ENCODE measurements at places on chromosomes 2 and 18. TPM values are rescaled to one million over a fixed set of nuclear protein-coding genes. Genes with fewer than 3 reads are reported as not detected.

DNA sequence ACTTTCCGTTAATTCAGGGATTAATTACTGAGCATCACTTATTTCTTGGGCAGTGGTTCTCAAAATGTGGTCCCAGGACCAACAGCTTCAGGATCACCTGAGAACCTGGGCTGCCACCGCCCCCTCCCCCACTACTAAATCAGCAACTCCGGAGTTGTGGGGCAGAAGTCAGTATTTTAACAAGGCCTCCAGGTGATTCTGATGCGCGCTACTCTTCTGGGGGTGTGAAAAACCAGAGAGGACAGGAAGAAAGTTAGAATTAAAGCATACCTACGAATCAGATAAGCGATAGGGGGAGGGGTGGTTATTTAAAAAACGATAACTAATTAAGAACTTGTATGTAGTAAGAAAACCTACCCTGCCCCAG lies 319 bp downstream of the ZSCAN30 start:
- no peak for DNase-seq

- DNase-seq = no peak
These were observed 95.0 kb downstream of the TMEFF2 start for GRCh38 chr2:192099742-192100141.

DNA sequence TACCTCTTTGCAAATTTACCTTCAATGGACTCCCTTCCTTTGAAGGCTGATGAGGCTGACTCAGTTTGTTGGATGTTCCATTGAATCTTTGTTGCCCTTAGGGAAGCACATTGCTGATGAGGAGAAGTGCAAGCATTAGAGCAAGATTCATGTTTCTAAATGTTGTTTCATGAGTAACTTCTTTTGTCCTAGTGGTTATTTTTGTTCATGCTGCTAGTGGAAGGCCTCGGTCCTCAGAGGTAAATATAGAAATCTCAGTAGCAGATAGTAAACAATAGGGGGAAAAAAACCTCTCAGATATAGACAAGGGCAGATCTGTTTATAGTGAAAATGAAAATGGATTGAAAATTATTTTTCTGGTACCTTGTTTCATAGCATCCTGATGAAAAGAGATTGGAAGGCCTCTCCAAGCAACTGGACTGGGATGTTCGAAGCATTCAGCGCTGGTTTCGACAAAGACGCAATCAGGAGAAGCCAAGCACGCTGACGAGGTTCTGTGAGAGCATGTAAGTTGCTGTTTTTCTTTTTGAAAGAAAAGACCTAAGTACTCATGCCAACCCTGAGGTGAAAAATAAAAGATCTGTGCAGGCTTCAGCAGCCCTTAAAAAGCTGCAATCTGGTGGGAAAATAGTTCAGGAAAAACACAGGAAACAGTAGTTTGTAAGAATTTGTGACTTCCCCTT lies 104.9 kb downstream of the CERS6 start:
- DNase-seq = no peak

- no peak for DNase-seq
These were observed 77.4 kb downstream of the LRRFIP1 start for GRCh38 chr2:237704501-237705434.

GRCh38 chr18:8685914-8686216 lies 19.5 kb upstream of the MTCL1 start:
- no peak for DNase-seq

DNA sequence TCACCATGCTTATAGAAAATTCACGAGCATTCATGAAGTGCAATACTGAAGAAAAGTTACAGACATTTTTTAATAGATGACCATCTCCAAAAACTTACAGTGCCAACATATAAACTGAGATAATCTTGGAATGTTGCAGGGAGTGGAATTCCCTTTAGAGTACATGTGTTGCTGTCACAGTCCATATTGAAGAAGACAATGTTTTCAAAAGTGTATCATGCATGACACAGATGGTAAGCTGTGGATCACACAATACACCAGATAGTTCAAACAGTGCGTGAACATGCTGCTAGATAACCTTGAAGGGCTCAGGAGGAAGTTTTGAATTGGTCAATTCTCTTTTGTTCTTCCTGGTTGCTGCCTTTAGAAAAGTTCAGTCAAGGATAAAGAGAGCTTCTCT lies 1644.3 kb upstream of the NXPH2 start:
- no peak for DNase-seq

- no peak for DNase-seq
These were observed 1.3 kb downstream of the ITM2C start for GRCh38 chr2:230865766-230866755.

GRCh38 chr2:113117541-113118262 lies 9.7 kb upstream of the IL1RN start:
- no peak for DNase-seq

- DNase-seq = no peak
These were observed 284.0 kb upstream of the MC4R start for GRCh38 chr18:60656553-60656952.

GRCh38 chr2:219775506-219775905 lies 148.1 kb downstream of the SLC4A3 start:
- no peak for DNase-seq

DNA sequence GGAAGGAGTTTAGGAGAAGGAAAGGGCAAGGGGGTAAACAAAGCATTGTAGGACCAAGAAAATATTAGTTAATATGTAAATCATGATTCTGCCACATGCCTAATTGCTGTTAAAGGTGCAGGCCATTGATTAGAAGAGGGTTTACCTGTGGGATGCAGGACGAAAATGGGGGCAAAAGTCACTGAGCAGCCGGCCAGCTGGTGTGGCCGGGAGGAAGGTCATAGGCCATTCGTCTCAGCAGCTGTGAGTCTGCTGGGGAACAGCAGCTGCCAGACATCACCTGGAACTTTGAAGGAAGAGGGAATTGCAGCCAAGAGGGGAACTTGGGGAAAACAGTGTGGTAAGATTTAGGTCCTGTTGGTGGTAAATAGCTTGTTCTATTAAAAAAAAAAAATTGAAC lies 184.4 kb downstream of the DYSF start:
- DNase-seq = no peak

DNA sequence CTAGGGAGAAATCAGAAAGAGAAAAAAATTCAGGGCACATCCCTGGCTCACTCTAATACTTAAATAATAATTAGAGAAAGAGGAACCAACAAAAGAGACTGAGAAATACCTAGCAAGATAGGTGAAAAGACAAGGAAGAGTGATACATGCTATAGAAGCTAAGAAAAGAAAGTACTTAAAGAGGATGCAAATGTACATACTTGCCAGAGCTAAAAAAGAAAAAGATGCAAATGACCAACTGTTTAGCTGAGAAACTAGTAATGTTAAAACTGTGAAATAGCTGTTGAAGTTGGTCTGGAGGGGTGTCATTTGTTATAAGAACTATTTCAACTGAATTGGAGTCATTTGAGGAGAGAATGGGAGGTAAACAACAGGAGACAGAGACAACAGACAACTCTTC lies 412.2 kb downstream of the SPAG16 start:
- no peak for DNase-seq

GRCh38 chr2:118374974-118375755 lies 286.9 kb downstream of the INSIG2 start:
- DNase-seq = no peak

DNA sequence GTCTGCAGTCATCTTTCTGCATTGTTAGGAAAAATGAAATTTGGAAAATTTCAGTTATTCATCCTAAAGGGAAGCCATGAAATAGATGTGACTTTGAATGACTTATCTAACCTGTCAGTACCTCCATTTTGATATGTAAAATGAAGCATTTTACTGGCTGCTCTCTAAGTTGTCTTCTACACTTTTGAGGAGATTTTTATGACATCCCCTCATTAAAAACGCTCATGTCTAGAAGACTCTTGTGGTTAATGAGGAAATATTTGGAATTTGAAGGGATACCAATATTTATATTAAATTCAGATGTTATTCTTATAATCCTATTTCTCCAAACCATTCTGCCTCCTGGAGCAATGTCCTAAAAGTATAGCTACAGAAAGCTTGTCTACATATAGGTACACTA lies 73.8 kb upstream of the THUMPD2 start:
- no peak for DNase-seq

DNA sequence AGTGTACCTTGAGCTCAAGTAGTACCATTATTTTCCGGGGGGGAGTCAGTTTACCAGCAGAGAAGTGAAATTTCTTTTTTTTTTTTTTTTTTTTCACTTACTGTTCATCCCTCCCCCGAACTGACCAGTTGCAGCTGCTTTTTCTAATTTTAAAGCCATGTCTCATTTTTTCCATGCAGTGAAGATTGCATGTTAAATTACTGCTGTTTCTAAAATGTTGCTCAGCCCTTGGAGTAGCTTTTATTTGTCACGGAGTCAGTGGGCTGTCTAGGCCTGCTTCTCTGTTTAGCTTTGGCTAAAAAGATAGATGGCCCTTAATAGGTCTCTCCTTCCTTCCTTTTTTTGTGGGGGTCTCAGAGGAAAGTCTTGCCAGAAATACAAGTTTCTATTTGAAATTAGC lies 70.2 kb downstream of the NGEF start:
- no peak for DNase-seq

DNA sequence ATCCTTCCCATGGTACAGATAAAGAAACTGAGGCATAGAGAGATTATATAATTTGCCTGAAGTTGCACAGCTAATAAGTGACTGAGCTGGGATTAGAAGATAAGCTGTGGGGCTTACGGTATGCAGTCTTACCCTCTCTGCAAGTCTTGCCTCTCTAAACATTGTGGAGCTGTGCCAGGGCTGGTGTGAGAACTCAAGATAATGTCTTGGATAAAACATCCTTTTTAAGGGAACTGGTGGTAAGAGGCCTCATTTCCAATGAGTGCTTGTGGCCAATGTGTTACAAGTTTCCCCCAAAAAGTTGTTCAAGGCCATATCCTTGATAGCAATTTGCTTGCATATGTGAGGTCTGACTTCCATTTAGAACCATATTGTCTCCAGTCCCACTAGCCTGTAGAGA lies 84.3 kb upstream of the ETAA1 start:
- no peak for DNase-seq

GRCh38 chr2:25036221-25036559 lies 5.7 kb upstream of the EFR3B start:
- DNase-seq = no peak

GRCh38 chr2:208139447-208139846 lies 6.5 kb downstream of the CRYGB start:
- DNase-seq = no peak

DNA sequence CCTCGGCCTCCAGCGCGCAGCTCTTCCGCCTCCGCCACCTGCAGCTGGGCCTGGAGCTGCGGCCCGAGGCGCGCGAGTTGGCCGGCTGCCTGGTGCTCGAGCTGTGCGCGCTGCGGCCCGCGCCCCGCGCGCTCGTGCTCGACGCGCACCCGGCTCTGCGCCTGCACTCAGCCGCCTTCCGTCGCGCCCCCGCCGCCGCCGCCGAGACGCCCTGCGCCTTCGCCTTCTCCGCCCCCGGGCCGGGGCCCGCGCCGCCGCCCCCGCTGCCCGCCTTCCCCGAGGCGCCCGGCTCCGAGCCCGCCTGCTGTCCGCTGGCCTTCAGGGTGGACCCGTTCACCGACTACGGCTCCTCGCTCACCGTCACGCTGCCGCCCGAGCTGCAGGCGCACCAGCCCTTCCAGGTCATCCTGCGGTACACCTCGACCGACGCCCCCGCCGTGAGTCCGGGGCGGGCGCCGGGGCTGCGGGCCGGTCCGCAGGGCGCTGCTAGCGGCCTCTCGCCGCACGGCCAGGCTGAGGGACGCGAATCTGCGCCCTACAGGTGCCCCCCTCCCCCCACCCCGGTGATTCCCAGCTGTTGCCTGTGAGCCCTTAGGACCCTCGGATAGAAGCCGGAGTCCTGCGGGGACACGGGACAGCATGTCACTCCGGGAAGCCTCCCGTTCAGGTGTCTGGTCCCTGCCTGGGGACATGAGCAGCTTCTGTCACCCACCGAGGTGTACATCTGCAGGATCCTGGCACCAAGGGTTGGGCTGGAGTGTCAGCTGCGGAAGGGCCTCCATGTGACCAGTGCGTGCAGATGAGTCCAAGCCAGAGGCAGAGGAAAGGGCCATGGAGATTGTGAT lies 616 bp downstream of the RNPEPL1 start:
- peak; percentile 56 for DNase-seq

GRCh38 chr18:49967171-49967570 lies 153.8 kb upstream of the ACAA2 start:
- DNase-seq = no peak

- no peak for DNase-seq
These were observed 150.5 kb downstream of the MBP start for GRCh38 chr18:76982038-76982437.

GRCh38 chr2:100146657-100146960 lies 4.2 kb upstream of the AFF3 start:
- no peak for DNase-seq

DNA sequence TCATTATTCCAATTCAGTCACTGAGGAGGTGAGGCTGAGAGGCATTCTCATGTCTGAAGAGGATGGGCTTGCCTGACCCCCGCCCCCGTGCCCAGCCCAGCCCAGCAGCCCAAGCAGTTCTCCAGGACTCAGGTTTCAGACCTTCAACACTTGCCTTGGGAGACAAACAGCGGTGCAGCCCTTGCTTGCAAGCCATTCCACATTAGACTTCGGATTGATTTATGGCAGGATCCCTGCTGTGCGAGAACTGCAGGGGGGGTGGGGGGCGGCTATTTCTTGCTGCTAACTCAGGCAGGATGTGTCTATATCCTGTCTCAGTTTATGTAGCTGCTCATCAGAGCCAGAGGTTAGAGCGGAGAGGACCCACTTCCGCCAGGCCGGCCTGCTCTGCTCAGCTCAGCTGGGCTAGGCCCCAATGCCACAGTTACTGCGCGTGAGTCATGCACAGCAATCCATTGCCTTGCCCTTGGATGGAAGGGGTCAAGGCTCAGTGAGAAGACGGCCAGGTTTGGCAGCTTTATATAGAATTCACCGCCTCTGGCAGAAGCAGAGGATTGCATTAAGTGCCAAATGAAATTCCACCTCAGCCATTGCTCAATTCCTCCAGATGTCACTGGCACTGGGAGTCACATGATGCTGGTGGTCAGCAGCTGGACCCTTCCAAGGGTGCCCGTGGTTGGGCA lies 1.8 kb downstream of the GYPC start:
- peak; percentile 51 for DNase-seq

DNA sequence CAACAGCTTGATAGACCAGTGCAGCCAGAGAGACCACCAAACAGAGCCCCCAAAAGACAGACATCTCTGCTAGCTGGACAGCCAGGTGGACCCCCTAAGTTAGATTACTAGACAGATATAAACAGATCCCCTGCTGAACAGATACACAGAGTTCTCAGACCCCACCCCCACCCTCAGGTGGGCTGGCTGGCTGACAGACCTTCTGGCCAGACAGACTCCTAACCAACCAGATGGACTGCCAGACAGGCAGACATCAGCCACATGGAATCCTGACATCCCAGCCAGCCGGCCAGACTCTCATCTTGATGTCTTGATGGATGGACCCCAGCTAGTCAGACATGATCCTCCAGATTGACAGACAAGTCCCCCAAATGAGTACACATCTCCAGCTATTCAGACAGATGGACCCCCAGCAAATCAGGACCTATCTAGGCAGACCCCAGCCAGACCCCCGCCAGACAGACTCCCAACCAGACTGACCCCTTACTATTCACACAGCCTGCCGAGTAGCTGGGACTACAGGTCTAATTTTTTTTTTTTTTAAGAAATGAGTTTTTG lies 18.0 kb downstream of the PTPN18 start:
- DNase-seq = no peak

KIF1A gene
- total RNA-seq = 2.5 TPM

TXNL4A gene
- 247 TPM for total RNA-seq

CRACDL gene
- total RNA-seq = 0.10 TPM

GKN2 gene
- total RNA-seq = not detected

DNAJC5G gene
- not detected for total RNA-seq

MBOAT2 gene
- total RNA-seq = 0.95 TPM

MATN3 gene
- total RNA-seq = not detected

DNAJB2 gene
- total RNA-seq = 30.9 TPM

KYNU gene
- total RNA-seq = 0.83 TPM

SIGLEC15 gene
- not detected for total RNA-seq

RGPD4 gene
- 0.08 TPM for total RNA-seq

AMER3 gene
- not detected for total RNA-seq
